Omental fat pad (tissue), 4 donors: ENCODE measurements at places on chromosomes 13 and 19. TPM values are rescaled to one million over a fixed set of nuclear protein-coding genes. Genes with fewer than 3 reads are reported as not detected.

NKG7 gene
- 4.0 TPM for total RNA-seq

- DNase-seq = no peak
These were observed 81.0 kb upstream of the SLC7A1 start for GRCh38 chr13:29676535-29676934.

ADM5 gene
- total RNA-seq = 1.2 TPM

DNA sequence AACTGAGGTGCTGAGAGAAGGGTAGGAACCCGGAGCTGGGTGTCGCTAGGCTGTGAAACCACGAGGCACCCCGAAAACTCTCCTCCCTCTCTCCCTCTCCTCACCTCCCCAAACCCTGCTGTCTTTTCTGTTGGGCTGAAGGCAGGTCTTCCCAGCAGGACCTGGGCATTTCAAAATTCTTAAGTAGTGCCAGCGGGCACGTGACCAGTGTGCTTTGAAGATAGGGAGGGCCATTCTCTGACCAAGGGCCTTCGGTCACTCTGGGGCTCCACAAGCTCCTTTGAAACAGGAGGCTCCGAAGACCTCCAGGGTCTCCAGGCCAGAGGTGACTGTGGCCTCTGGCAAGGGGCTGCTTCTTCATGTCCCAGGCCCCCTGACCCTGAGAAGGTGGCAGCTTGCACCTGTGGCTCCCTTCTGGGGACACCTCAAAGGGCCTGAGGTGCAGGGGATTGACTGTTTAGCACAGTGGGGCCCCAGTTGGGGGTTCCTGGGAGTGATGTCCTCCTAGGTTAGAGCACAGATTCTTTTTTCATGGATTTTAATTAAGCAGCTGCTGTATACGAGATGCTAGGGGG, 48.3 kb downstream of the DNM2 start:
- DNase-seq = no peak

ADPRHL1 gene
- total RNA-seq = 2.7 TPM

- DNase-seq = no peak
These were observed 569.2 kb downstream of the MYO16 start for GRCh38 chr13:109198585-109198984.

- no peak for DNase-seq
These were observed 77.5 kb downstream of the RASA3 start for GRCh38 chr13:114054830-114055439.

AXL gene
- 65.8 TPM for total RNA-seq
